ENCODE measurements at places on chromosomes 3 and 15.

GRCh38 chr3:7190095-7190494 lies 329.2 kb downstream of the GRM7 start:
- no peak for DNase-seq

DNA sequence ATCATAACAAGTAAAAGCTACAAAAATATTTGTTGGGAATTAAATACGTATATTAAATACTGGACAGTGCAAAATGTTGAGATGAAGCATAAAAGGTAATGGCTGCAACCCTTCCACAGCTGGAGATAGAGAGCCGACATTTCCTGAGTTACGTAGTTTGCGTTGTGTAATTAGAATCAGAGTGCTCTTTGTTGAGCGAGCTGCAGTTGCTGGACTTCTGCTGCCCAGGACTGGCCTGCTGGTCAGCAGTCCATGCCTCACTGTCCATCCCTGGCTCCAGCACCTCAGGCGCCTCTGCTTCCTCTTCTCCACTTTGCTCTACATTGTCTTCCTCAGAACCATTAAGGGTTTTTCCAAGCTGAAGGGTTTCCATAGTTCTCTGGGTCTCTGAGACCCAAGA lies 28.4 kb upstream of the SHC4 start:
- no peak for DNase-seq

DNA sequence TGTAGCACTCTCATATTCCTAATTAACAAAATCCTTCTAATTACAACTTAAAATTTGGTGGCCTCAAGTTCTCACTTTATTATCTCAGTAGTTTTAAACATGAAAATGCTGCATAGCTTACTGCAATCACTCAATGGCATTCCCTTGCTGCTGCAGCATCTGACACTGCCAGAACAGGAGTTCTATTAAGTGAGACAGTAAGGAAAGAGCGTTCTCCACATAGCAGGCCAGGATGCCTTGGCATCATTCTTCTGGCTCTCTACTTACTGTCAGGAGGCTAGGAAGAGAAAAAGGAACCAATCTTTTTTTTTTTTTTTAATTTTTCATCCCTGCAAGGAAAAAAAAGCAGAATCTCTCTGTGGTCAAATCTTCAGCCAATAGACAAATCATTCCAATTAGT lies 3.2 kb downstream of the CNBP start:
- DNase-seq, result no peak

DNA sequence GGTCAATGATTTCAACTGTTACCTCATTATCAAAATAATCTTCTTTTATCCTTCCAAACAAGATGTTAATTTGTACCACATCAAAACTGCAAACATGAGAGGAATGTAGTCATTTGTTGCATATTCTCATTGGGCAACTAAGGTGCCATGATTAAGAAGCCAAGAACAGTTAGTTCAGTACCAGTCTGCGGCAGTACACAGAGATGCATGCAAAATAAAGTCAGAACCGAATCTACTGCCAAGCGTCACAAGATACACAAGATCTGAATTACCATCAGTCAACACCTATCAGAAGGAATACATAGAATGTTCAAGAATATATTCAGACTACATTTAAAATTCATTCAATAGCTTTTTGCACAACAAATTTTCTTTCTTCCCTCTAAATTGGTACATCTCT lies 127.6 kb upstream of the SPATA12 start:
- DNase-seq, result no peak

DNA sequence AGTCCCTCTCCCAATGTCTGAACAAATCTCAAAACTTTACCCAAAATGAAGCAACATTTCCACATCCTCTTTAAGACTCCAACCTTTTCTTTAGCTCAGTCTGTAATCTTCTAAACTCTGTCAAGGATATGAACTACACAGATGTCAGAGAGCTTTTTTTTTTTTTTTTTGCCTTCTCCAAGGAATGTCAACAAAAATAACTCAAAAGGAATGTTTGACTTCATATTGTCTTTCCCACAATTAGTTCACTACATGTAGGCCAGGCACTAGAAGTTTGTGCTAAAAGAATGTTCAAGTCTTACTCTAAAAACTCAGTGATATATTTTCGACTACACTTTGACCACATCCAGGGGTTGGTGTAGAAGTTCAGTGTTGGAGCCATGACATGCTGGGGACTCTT lies 37.1 kb downstream of the ADAMTS9 start:
- no peak for DNase-seq

DNA sequence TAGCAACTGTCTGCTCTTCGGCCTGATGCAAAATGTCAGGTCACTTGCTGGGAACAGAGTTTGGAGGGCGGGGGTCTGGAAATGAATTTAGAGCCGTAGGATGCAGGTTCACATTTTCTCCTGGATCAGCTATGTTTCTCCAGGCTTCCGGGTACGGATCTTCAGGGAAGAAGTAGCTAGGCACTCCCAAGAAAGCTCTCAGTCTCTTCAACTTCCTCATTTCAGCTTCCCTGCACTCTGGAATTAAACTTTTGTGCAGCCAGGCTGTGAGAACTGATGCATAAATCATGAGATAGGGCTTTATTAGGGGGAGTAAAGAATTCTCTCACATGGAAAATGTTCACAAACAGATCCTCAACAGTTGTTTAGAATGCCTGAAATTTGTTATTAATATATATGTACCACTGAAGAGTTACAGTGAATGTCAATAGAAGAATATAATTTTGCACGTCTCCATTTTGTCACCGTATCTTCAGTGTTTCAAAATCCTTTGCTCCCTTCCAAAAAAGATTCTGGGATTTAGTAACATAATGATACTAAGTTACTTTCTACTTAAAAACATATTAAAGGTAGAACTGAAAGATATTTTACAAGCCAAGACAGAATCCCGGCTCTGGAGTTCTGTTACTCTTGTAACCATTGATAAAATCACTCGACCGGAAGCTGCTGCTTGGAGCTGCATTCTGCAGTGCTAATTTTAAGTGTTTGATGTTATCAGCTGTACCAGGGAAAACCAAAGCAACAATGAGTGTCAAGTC lies 178.5 kb upstream of the P2RY1 start:
- no peak for DNase-seq

GRCh38 chr3:183315739-183316138 lies 62.7 kb downstream of the B3GNT5 start:
- no peak for DNase-seq

- DNase-seq, result no peak
Measured at GRCh38 chr3:120853416-120853815, 54.6 kb upstream of the STXBP5L start.

GRCh38 chr15:65189102-65189740 lies 4.1 kb upstream of the CLPX start:
- DNase-seq, result no peak

DNA sequence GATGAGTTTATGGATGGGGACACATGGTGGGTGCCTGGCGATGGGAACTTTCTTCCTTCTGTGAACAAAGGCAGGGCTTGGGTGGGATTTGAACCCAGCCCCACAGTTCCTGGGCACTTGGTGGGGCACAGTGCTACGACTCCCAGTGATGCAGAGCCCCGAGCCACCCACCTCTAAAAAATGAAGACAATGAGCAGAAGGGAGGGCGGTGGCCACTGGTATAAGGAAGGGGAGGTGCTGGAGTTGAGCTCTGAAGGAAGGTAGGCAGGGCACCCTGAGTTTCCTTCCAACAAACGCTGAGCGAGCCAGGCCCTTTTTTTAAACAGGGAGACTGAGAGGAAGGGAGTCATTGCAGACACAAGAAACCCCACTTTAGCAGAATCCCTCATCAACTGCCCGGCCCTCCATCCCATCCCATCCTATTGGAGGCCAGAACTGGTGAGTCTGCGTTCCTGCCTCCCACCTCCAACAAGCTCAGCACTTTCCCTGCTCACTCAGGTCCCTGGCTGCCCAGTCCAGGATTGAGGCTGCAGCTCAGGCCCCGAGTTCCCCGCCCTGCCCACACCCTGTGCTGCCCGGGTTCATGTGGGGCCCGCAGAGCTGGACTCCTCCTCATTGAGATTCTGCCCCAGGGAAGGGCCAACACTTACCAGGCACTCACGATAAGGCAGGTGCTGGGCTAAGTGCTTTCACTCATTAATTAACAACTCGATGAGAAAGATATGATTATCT lies 57.3 kb downstream of the LINGO1 start:
- DNase-seq, result no peak

GRCh38 chr3:42493126-42493797 lies 9.2 kb upstream of the VIPR1 start:
- no peak for DNase-seq

DNA sequence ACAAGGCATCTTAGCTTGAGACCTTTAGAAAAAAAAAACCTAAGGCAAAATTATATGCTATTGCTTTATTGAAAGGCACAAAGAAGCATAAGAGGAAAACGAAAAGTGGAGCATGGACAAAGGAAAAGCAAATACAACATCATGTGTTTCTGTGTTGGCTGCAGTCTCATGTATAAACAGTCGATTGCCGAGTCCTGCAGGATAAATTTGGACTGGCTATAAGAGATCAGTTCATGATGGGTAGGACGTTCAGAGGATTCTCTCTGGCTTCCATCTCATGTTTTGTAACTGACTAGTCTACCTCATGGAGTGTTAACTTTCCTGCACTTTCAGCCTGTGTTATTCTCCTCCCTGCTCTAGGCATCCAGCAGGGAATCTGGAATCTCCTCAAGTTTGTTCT lies 21.9 kb upstream of the CCDC50 start:
- DNase-seq, result no peak

- peak; percentile 80 for DNase-seq
Measured at GRCh38 chr3:176767385-176767784, 429.9 kb downstream of the TBL1XR1 start.

GRCh38 chr3:136836511-136837156 lies 17.7 kb downstream of the SLC35G2 start:
- DNase-seq, result no peak

GRCh38 chr15:65875458-65875857 lies 6.2 kb downstream of the RAB11A start:
- DNase-seq, result no peak

- DNase-seq, result no peak
Measured at GRCh38 chr3:37624276-37624675, 237.4 kb upstream of the CTDSPL start.

- DNase-seq, result no peak
Measured at GRCh38 chr3:128804017-128804810, 75.2 kb upstream of the ACAD9 start.

DNA sequence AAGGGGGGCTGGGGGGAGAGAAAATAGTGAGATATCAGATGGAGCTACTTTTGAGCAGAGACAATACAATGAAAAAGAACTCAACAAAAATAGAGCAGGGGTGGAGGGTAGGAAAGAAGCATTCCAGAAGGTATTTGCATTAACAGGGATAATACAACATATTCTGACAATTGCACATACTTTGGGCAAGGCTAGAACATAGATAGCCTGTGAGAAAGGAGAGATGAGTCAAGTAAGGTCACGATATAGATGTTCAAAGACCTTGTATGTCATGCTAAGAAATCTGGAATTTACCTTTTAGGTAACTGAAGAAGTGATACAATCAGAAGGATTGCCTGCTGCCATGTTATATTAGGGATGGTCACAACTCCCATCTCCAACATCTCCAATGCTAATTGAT lies 155.2 kb downstream of the GSK3B start:
- no peak for DNase-seq

GRCh38 chr3:188060840-188061544 lies 93.0 kb upstream of the LPP start:
- no peak for DNase-seq

DNA sequence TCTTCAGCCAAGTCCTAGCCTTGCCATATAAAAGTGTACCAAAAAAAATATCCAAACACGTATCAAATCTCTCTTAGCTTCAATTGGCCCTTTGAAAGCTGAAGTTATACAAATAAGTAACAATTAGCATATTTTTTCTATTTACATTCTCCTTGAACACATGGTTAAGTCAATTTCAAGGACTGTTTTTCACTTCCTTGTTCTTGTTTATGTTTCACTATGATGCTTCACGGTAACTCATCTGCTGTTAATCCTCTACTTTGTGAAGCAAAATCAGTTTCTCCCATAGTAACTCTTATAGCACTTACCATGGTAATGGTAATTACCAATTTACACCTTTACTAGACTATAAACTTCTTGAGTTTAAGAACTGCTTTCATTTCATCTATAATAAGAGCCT lies 10.6 kb upstream of the SPRED1 start:
- no peak for DNase-seq

DNA sequence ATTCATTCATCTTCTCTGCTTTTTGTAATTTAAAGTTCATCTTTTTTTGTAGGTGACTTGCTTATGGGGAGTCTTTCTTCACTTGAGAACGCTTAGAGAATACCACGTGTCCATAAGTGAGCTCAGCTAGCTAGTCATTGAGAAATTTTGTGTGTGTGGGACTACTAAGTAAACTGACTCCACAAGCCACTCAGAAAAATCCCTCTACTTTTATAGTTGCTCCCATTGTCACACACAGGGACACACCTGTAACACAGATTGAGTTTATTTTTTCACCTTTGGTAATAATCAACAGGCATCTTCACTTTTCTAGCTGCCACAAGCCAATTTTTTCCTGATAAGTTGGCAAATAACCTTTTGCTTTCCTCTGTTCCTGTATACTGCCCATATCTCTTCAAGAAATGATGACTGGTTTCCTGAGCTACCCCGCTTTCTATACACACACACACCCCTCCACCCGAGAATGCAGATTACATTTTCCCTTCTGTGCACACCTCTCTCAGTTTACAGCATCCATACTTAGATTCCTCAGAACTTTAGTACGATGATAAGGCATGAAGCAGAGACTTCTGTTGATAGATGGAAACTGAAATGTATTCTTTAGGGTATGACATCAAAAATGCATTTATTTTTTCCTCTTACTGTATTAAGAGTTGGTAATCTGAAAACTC lies 4.6 kb downstream of the TSC22D2 start:
- no peak for DNase-seq

- no peak for DNase-seq
Measured at GRCh38 chr3:189365609-189366564, 194.1 kb downstream of the TPRG1 start.

GRCh38 chr3:70177881-70178645 lies 134.4 kb downstream of the MDFIC2 start:
- DNase-seq, result no peak

GRCh38 chr3:63364910-63365309 lies 86.8 kb downstream of the SYNPR start:
- DNase-seq, result no peak

DNA sequence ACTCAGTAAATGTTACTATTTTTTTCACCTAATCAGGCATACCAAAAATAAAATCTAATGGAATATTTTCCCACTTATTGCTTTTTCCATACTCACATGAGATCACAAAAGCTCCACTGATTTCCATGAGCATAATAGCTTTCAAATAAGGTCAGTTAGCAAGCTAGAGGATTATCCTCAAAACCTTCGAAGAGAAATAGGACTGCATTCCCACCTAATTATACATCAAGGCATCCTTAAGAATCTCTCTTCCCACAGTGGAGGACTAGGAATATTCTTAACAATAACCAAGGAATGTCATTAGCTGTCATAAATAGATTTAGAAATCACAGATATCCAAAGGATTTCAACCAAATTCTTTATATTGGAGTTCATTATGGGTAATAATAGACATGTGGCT lies 127.9 kb upstream of the STT3B start:
- no peak for DNase-seq

- peak; percentile 94 for DNase-seq
Measured at GRCh38 chr15:75758071-75758872, 45.6 kb upstream of the CSPG4 start.

GRCh38 chr3:66830301-66830700 lies 167.8 kb upstream of the KBTBD8 start:
- no peak for DNase-seq

Measured in ascending aorta (tissue), 2 donors.